ENCODE measurements at places on chromosomes 11 and 22.

DNA sequence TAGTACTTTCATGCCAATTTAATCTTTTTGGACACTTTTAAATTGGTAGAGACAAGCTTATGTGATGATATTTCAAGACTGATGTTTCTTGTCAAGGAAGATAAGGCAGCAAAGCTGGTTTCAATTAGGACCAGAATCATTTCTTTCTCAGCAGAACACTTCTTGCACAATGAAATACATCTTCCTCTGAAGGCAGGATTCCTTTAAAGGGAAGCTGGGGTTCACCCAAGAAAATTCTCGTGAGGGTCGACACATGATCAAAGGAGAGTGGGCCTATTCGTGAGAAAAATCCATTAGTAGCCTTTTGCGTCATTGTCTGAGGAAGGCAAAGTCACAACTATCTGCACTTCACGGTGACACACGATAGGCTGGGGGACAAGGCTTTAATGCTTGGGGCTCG, 17.6 kb downstream of the TTC12 start:
- no peak for DNase-seq

- DNase-seq, result no peak
Measured at GRCh38 chr11:128988242-128988970, 45.7 kb upstream of the TP53AIP1 start.

DNA sequence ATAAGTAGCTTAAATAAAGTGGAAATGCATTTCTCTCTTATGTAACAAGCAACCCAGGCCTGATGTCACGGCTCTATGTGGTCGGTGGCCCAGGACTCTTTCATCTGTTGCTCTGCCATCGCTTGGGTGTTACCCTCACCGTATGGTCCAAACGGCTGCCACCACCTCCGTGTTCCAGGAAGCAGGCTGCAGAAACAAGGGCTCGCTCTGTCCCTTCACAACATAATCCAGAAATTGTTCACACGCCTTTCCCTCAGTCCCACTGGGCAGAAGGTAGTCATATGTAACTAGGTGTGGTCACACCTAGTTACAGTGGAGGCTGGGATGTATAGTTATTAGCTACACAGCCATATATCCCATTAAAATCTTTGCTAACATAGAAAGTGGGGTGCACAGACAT, 421.0 kb downstream of the SOX6 start:
- DNase-seq, result no peak

GRCh38 chr22:21941921-21942320, 10.7 kb downstream of the PPM1F start:
- no peak for DNase-seq

DNA sequence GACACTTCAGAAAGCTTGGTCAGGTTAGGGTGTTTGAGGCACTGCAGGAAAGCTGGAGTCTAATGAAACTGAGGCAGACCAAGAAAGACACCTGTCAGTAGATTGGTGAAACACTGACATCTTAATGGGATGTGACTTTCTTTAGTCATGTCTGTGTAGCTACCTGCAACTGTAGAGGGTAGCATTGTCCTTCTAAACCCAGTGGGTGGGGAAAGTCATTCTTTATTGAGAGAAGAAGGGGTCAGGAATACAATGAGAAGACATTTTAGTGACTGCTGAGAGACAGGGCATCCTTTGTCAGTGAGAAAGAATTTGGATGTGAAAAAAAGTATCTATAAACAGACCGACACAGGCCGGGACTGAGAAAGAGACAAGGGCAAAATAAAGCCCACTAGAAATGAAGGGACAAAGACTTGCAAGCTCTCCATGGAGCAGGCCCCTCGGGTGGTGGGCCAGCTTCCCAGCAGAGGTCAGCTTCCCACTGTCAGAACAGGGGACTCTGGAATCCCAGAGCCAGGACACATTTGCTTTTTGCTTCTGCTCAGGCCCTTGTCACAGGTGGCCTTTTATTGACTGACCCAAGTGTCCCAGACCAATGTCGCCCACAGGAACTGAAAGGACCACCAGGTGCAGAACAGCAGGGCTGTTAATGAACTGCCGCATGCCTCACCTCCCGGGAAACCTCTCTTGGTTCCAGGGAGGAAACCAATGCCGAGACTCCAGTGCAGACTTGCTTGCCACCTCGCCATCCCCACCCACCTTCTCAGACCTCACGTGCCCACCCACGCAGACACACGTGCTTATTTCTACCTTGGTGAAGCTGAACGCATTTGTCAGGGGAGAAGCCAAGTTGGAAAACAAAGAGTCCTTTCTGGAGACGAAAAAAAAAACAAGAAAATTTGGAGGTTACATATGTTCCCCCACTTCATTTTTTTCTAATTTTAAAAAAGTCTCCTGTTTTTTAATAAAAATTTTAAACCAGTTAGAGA, 212.8 kb downstream of the TENM4 start:
- DNase-seq, result no peak

- DNase-seq, result peak; percentile 39
Measured at GRCh38 chr11:91081440-91082043, 858.7 kb upstream of the CHORDC1 start.

Measured in epithelial cell of prostate (primary cell).